Ovary (tissue), 10 donors: ENCODE measurements at places on chromosomes 1 and 21.

GRCh38 chr1:55746710-55747109 lies 531.5 kb upstream of the USP24 start:
- no peak for DNase-seq

GRCh38 chr21:41508415-41509144 lies 622 bp upstream of the TMPRSS2 start:
- no peak for DNase-seq

DNA sequence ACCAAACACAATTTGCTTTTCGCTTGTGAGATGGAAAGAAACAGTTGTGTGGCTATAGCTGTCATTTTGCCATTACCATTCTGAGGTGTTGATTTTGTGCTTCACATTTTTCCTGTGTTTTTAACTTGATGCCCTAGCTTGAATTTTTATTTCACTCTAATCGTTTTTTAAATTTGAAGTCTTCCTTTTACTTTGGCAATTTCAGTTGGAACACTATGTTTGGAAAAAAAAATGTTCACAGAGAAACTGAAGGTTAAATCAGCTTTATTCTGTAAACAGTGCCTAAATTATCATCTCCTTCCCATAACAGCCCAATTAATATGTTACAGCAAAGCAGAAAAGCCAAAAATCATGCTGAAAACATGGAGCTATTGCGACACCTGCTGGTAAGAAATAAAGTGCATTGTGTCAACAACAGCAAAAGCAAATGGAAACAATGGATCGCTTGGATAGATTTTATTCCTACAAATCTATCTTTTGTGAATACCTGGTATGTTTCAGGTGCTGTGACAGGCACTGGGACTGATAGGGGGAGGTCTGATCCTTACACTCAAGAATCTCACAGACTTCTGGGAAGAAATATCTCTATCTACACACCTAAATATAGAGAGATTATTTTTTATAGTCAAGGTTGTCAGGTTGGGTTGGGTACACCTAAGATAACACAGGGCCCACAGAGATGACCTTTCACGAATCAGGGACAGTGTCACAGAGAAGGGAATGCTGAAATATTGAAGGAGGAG lies 16.2 kb upstream of the ERICH3 start:
- DNase-seq: peak; percentile 18

DNA sequence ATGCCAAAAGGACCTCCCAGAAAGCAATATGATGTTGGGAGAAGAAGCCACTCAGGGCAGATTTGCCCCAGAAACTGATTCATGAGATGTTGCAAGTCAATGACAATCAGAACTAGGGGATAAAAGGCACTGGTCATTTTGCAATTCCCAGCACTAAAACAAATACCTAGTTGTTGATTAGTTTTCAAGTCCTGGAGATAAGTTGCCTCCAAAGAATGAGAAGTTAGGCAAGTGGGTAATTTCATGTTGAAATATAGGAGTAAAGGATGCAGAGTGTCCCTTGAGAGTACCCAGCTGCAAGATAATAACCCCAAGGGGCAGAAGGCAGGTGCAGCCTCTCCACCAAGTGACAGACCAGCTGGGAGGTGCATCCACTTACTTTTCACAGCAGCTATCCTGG lies 363.6 kb downstream of the PBX1 start:
- no peak for DNase-seq

- DNase-seq: peak; percentile 65
Measured at GRCh38 chr1:52142220-52143183, 613 bp downstream of the ZFYVE9 start.

GRCh38 chr1:154992721-154993571 lies 440 bp upstream of the LENEP start:
- DNase-seq: no peak

- DNase-seq: no peak
Measured at GRCh38 chr1:34153246-34153645, 11.8 kb downstream of the CSMD2 start.

- DNase-seq: no peak
Measured at GRCh38 chr1:244341455-244342450, 110.0 kb downstream of the ADSS2 start.

- DNase-seq: no peak
Measured at GRCh38 chr1:82634266-82634665, 833.5 kb downstream of the ADGRL2 start.

- DNase-seq: no peak
Measured at GRCh38 chr21:46368533-46369285, 44.8 kb downstream of the PCNT start.

- DNase-seq: no peak
Measured at GRCh38 chr1:79052829-79053449, 46.4 kb upstream of the ADGRL4 start.

GRCh38 chr1:23902321-23903278 lies 10.6 kb downstream of the CNR2 start:
- DNase-seq: no peak

DNA sequence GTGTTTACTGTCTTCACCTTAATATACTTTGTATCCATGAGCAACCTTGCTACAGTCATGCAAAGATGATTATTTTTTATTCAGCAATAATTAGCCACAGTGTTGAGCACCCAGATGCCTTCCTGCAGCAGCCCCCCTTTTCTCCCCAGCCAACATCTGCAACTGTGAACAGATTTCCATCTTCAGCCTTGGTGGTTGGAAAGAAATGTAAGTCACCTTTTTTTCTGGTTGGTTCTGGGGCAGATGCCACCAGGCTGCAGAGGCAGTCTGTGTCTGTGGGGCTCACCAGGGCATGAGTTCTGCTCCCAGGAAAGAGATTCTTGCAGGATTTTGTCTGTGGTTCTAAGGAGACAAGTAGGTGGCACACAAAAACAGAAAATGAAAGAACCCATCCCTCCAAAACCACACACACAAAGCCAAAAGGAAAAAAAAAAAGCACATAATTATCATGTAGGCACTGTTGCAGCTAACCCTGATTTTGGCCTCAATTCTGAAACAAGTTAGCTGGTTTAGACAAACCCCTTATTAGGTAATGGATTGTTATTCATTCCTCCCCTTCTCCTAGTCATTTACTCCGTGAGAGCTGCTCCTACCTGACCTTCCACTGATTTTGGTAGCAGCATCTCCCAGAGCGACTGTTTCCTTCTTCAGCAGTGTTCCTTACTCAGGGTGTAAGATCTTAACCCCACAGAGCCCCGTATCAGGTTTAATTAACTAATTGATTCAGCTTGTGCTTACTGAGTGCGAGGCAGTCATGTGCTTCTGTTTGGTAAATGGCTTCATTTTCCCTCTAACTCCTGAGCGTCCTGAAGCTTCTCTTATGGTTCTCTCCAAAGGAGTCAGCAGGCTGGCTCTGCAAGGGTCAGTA lies 36.5 kb downstream of the GALNT2 start:
- no peak for DNase-seq

DNA sequence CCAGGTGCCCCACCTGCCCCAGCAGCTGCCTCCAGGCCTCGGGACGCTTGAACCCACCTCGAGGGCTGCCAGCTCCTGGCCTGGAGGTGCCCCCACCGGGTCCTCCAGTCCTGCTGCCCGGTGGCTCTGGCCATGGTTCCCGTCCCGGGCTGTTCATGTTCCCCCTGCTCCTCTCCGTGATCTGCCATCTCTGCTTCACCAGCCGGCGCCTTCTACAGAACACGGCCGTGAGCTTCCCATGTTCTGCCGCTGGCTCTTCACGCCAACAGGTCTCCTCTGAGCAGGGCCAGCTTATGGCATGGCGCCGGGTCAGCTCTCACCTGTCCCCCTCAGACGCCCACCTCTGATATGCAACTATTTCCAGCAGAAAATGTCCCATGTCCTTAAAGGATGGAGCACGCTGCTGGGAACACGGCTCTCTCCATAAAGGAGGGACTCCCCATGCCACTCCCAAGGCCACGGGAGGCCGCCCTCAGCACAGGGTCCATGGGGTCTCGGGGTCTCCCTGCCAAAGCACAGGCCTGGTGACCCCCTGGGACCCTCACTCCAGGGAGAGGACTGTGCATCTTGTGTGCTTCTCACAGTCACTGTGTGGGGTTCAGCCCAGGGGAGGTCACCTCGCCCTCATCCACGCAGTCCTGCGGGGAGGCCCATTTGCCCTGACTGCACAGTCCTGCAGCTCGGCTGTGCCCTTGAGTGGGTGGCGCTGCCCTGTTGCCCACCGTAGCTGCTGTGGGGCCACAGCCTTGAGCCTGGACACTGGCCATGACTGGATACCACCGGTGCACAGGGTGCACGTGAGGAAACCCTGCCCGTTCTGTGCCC lies 36.7 kb downstream of the COL18A1 start:
- no peak for DNase-seq

GRCh38 chr1:103790172-103790571 lies 40.5 kb downstream of the AMY1C start:
- DNase-seq: no peak

GRCh38 chr21:33268737-33269441 lies 2.7 kb downstream of the IL10RB start:
- no peak for DNase-seq

DNA sequence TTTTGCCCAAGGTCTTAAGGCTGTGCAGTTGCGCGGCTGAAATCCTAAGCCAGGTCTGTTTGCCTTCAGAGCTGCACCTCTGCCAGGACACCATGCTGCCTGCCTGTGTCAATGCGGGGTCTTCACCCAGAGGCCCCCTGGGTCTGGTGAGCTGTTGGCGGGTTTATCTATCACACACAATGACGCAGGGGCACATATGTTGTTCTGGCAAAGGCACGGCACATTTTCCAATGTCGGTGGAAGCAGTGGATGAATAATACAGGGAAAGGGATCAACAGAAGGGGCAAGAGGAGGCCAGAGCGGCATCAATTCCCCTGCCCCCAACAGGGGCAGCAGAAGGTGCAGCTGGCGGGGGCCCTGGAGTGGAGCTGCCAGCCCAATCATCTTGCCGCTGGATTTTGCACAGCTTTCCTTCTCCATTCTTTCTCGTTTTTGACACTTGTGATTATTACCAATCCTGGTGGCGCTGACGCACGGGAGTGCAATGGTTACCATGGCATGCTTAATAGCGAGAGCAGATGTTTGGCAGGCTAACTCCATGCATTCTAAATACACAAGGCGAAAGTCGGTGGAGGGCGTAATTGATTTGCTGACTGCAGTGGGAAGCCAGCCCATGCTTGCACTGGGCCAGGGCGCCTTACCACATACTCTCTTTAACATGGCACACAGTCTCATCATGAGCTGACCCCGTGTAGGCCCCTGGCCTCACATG lies 45.8 kb upstream of the CYP2J2 start:
- no peak for DNase-seq

GRCh38 chr1:204591473-204592090 lies 75.4 kb downstream of the MDM4 start:
- DNase-seq: no peak

DNA sequence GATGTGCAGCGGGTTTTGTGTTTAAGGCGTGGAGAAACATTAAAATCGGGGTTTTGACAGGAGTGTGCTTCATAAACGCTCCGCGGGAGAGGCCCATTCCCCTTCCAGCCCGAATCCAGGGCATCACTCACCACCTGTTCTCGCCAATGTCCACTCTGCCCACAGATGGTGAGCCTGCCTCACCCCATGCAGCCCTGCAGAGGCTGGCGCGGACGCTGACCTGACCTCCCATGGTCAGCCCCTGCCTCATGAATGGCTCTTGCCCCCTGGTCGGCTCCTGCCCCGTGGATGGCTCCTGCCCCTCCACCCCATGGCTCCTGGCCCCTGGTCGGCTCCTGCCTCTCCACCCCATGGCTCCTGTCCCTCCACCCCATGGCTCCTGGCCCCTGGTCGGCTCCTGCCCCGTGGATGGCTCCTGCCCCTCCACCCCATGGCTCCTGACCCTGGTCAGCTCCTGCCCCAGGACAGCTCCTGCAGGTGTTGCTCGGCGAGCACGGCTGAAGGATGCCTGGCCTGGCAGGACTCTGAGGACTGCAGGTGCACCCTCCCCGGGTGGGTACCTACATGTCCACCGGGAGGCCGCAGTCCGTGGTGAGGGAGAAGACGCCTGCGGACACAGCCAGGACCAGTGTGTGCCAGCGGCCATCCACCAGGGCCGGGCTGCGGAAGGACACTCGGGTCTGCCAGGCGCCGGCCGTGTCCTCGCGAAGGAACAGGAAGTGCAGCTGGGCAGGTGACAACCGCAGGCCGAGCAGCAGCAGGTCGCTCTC lies 6.7 kb downstream of the KRTAP10-1 start:
- DNase-seq: no peak

DNA sequence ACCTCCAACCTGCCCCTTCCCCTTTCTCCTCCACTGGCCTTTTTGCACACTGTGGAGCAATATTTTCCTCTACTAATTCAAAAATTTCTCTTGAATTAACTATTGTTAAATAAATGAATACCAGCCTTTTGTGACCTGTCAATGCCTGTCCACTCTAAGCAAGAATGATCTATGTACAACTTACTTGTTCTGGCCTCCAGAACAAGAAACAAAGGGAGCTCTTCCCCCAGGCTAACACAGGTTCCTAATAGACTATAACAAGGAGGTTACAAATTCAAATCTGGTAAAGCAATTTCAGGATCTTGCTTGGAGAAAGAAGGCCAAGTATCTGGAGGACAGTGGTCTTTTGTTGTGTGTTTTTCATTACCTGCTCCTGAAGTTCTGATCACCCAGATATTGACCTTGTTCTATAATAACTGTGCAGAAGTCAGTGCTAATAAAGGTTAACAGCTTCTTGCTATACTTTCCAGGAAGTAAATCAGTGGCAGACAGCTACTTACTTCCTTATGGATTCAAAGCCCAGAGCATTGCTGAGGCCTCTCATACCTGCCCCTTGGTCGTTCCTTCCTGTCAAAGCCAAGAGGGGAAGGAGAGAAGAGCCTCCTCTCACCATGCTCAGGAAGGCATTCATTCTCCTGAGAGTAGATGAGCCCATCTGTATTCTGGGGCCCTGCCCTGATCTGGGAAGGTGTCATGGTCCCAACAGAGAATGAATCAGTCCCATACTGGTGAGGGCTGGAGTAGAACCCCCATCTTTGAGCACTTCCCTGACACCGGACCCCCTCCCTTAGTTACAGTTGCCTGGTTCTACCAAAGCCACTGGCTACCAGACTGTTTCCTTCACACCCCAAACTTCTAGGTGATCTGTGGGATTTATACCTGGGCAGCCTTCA lies 56.8 kb downstream of the DESI2 start:
- no peak for DNase-seq

DNA sequence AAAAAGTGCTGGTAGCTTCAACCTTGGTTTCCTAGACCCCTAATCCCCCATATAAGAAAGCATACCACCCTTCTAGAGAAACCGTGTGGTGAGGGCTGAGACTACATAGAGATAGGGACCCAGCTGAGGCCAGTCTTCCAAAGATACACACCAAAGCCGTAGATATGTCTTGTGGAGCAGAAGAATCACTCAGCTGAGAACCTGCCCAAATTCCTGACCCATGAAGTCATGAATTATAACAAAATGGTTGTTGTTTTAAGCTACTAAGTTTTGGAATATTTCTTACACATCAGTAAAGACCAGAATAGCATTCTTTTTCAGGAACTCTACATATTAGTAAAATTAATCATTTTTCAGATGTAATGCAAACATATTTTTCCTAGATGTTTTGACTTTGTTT lies 3.3 kb upstream of the SNRPE start:
- no peak for DNase-seq
